ENCODE measurements at places on chromosomes 4 and X.

GRCh38 chr4:96787766-96788165 lies 947.9 kb downstream of the PDHA2 start:
- no peak for DNase-seq

DNA sequence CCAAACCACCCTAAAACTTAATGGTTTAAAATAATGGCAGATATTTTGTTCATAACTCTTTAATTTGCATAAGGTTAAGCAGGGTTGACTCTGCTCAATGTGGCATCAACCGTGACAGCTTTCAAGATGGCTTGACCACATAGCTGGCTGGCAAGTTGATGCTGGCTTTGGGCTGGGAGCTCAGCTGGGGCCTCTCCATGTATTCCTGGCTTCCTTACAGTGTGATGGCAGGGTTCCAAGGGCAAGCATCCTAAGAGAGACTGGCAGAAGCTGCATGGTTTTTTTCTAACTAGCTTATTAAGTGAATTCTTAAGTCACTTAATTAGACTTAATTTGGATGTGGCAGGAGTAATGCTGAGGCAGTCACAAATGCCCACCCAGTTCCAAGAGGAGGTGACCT lies 4.5 kb downstream of the RP2 start:
- no peak for DNase-seq

DNA sequence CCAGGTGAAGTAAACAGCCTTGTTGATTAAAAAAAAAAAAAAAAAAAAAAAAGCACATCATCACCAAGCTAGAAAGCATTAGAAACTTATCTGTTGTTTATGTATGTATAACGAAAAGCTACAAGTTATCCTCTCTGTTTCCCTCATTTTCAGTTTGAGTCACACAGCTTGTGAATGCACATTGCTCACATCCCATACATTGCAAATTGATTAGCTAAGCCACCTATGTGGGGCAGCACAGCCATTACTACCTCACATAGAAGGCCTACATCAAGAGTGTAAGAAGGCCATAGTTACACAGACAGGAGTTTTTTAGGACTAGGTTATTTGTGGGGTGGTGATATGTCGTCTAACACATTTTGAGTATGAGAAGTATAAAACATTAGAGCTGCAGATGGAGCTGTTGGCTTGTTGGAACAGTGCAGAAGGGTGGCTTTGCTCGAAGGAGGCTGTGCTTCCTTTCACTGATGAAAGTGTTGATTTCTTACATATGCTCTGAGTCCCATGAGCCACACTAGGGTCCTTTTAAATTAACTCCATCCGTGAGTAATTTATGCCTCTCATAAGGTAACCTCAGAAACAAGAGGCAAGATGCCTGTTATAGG lies 431.6 kb downstream of the GABRG1 start:
- DNase-seq = no peak

DNA sequence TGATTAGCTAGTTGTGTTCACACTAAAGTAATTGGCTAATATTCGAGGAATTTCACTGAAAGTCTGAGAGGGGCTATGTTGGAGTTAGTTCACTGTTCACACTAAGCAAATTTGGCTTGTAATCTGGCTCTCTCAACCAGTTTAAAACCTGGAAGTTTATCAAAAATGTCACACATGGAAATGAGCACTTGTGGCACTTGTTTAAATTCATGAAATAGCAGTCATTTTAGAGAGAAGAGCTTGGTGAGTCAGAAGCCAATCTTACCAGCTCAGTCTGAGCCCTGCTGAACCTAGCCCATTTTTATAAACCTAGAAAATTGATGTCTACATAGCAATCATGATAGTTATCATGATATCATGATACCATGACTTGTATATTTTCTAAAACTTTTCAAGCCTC lies 90.7 kb upstream of the JADE1 start:
- no peak for DNase-seq

GRCh38 chr4:119626420-119626819 lies 2.2 kb downstream of the PDE5A start:
- DNase-seq = no peak

DNA sequence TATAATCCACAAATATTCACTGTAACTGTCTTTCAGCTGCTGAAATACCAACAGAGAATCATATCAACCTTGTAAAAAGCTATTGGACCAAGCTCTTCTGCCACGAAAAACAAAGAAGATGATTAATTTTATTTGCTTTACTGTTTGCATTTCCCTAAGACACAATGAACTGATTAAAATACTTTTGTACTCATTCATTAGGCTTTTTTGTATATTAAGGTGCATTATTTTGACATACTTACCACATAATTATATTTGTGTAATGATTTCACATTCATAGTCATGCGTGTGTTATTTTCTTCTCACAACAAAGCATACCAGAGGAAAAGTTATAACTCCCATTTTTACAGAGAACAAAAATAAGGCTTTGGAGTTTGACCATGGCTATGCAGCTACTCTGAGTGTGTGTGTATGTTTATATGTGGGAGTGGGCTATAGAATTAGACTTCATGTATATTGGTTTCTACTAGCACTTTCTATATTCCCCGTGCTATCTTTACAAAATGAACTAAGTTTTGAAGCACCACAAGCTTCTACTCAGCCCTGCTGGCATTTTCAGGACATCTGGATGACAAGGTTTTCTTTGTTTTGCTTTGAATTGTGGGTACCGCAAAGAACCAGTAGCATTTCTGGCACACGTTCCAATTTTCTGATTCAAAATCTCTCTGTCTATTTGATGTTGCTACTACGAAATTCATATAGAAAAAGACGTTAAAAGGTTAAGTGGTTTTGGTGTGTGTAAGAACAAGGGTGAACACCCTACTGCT lies 11.0 kb upstream of the FGF5 start:
- DNase-seq = no peak

DNA sequence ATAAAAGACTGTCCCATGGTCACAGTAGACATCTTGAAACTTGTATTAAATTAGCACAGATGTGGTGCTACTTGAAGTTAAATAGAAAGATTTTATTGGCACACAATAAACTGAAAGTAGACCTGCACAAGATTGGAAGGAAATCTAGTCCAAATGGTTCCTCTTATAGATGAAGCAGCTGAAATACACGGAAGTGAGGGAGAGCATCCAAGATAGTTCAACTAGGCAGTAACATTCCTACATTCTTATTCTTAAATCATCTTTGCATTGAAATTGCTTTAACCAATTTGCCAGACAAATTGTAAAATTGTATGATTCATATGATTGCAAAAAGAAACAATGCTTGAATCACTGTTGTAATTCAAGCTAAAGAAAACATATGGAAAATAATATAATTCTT lies 87.6 kb upstream of the VCX3B start:
- DNase-seq = no peak

GRCh38 chr4:73653695-73654106 lies 33.5 kb upstream of the RASSF6 start:
- peak; percentile 10 for DNase-seq

- no peak for DNase-seq
Measured at GRCh38 chrX:8183346-8183745, 12.3 kb upstream of the VCX2 start.

DNA sequence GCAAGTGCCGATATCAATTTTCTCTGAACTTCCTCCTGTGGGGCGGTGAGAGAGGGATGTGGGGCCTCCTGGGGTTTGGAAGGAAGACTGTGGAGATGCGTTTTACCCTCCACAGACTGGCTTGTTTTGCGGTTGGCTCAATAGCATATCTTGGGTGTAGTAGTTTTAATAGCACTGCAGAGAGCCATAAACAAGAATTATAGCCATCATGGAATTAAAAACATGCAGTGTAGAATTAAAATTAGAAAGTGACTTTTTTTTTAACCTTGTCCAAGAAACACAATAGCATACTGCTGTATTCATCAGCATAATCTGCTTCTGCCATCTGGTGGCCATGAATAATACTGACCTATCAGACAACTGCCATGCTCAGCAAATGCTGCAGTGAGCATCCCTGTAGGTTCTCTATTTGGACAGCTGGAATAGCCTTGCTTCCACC lies 47.3 kb upstream of the SCML1 start:
- DNase-seq = peak; percentile 84

- DNase-seq = no peak
Measured at GRCh38 chr4:113169368-113169767, 119.9 kb downstream of the ANK2 start.

DNA sequence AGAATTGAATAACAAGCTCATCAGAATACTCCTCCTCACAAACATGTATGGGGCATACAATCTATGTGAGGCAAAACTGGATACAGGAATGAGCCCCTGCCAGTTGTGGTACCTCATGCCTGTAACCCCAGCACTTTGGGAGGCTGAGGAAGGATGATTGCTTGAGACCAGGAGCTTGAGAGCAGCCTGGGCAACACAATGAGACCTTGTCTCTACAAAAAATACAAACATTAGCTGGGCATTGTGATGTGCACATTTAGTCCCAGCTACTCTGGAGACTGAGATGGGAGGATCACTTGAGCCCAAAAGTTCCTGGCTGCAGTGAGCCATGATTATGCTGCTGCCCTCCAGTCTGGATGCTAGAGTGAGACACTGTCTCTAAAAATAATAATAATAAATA lies 611.0 kb downstream of the NLGN4X start:
- DNase-seq = peak; percentile 10

- peak; percentile 3 for DNase-seq
Measured at GRCh38 chrX:50988649-50989048, 78.1 kb downstream of the BMP15 start.

DNA sequence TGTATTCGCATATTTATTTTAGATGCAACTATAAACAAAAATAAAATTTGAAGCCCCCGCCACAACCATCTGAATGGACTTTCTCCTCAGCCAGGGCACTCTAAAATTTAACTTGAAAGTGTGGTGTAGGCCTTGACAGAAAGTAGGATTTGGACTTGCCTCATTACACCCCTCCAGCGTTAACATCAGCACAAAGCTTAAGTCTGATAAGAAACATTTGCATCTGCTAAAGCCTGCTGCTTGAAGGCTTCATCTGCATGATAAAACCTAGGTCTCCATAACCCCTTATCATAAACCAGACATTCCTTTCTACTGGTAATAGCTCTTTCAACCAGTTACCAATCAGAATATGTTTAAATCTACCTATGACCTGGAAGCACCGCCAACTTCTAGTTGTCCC lies 1046.5 kb downstream of the FAT4 start:
- no peak for DNase-seq

DNA sequence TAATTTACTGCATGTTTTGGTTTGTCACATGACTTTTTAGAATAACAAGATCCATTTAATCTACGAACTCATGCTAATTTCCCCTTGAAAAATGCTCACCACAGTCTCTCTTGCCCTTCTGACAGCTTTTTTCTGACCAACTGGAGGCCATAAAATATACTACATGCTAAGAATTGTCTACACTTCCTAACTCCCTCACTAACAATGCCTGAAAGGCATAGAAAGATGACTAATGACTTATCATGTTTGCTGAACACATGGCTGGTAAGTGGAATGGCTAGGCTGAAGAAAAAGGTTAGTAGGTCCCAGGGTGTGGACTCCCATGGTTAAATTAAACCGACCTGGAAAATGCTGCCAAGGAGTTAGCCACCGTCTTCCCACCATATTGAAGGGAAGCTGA lies 309.9 kb downstream of the SPOCK3 start:
- no peak for DNase-seq

- DNase-seq = peak; percentile 6
Measured at GRCh38 chr4:2302387-2303119, 40.6 kb upstream of the MXD4 start.

DNA sequence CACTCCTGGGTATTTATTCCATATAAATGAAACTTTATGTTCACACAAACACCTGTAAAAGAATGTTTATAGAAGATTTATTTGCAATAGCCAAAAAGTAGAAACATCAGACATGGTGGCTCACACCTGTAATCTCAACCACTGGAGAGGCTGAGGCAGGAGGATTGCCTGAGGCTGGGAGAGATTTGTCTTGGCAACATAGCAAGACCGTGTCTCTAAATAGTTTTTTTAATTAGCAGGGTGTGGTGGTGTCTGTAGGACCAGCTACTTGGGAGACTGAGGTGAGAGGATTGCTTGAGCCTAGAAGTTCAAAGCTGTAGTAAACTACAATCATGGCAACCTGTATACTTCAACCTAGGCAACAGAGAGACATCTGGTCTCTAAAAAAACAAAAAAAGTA lies 27.7 kb upstream of the NFKB1 start:
- no peak for DNase-seq

DNA sequence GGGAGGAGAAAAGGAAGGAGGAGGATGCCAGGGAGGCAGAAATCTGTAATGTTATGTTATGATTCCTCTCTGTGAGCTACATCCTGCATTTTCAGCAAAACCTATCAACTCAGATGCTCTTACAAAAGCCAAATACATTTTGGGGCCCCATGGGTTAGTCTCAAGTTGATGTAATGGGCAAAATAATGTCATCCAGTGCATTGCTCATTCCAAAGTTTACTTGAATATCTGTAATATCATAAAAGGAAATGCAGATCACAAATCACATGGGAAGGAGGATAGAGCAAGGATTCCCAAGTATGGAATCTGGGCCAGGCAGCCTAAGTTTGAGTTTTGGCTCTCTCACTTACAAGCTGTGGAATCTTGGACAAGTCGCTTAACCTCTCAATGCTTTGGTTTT lies 74.9 kb upstream of the SOD3 start:
- no peak for DNase-seq

- no peak for DNase-seq
Measured at GRCh38 chr4:8913121-8913857, 41.6 kb upstream of the HMX1 start.

DNA sequence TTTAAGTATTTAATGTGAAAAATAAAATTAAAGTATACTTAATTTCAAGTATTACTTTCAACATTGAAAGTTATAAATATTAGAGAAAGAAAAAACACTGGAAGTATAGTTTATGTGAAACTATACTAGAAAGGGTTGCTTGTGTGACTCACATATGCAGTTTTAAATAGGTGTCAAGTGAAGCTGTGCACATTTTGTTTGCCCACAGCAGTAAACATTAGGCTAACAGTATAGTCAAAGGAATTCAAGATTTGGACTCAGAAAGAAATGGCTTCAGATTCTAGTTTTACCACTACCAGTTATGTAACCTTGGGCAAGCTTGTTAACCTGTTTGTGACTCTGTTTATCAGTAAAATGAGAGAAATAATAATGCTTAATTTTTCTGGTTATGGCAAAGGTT lies 148.2 kb downstream of the FAM47B start:
- no peak for DNase-seq

- peak; percentile 54 for DNase-seq
Measured at GRCh38 chrX:103254171-103254824, 657 bp downstream of the TCEAL8 start.

DNA sequence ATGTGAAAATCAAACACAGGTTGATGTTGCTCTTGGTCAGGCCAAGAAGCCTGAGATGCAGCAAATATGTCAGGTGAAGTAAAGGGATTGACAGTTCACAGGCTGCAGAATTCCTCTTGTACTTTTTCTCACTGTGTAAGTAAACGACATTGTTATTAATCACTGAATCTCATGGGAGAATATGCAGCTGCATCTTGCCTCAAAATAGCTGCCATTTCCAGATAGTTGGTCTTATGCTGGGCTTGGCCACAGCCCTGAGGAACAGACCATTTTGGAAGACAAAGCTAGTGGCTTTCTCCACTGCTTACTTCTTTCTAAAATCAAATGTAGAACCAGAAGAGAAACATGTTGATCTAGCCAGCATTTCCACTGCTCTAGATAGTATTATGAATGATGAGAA lies 403.4 kb upstream of the NR3C2 start:
- DNase-seq = no peak

- no peak for DNase-seq
Measured at GRCh38 chr4:63269156-63269555, 1140.1 kb downstream of the TECRL start.

GRCh38 chr4:162732876-162733275 lies 433.8 kb downstream of the NAF1 start:
- no peak for DNase-seq
